Naive thymus-derived CD4-positive, alpha-beta T cell (primary cell): ENCODE measurements at places on chromosomes 2 and 18. TPM values are rescaled to one million over a fixed set of nuclear protein-coding genes. Genes with fewer than 3 reads are reported as not detected.
A peak's percentile ranks its signal among the peaks of the same experiment; 100 is the strongest.

Gene EFEMP1
- total RNA-seq, result not detected

DNA sequence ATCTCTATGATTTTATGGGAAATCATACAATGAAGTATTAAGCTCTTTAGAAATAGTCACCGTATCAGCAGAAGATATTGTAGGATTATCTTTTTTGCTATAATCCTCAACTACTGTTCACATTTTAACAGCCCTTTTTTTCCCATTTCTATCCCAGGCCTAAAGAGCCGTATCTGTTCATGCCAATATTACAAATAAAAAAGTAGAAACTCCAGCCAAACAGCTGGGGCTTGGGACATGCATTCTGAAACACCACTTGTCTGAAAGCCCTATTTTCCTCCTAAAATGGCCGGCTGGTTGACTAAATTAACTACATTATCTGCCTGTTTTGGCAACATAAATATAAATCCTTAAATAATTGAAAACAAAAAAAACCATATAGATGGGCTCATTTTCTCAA, 477.8 kb downstream of the CDH2 start:
- H3K27ac ChIP-seq, result no peak overlapping the region
- H3K4me3 ChIP-seq, result no peak overlapping the region
- no peaks in the 10 kb centered on the region for H3K36me3 ChIP-seq
- DNase-seq, result no peak

GRCh38 chr2:10028988-10029874, 14.1 kb upstream of the KLF11 start:
- H3K27ac ChIP-seq, result peak overlapping the region; percentile 4
- H3K4me1 ChIP-seq, result peaks cover 23% of the 10 kb centered on the region
- no peaks in the 10 kb centered on the region for H3K36me3 ChIP-seq
- no peaks in the 10 kb centered on the region for H3K27me3 ChIP-seq

GRCh38 chr18:69157906-69158305, 242.8 kb upstream of the DOK6 start:
- no peaks in the 10 kb centered on the region for H3K27me3 ChIP-seq
- DNase-seq, result no peak
- H3K4me1 ChIP-seq, result no peaks in the 10 kb centered on the region
- no peaks in the 10 kb centered on the region for H3K36me3 ChIP-seq

Gene CCDC68
- total RNA-seq, result not detected

DNA sequence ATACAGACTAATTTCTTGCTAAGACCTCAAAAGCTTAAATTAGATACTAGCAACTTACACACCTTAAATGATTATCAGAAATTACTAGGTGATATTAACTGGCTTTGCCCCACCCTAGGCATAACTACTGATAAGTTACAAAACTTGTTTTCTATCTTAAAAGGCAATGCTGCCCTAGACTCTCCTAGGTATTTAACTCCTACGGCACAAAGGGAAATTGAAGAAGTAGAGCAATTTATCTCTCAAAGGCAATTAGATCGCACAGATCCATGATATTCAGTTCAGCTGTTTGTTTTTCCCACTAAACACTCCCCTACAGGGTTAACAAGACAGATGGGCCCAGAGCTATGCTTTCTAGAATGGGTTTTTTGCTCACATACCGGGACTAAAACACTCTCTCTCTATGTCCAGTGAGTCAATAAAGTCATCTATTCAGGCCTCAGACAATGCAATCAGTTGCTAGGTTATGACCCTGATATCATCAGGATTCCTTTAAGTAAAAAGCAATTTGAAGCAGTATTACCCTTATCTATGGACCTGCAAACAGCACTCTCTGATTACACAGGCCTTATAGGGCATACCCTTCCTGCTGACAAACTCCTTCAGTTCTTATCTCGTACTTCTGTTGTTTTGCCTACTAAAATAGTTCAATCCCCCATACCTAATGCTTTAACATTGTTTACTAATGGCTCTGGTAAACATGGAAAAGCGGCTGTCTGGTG, 14.3 kb downstream of the MAP3K2 start:
- no peak overlapping the region for H3K27ac ChIP-seq
- H3K27me3 ChIP-seq, result no peaks in the 10 kb centered on the region
- no peaks in the 10 kb centered on the region for H3K36me3 ChIP-seq

- H3K4me1 ChIP-seq, result no peaks in the 10 kb centered on the region
- no peak overlapping the region for H3K4me3 ChIP-seq
- H3K36me3 ChIP-seq, result peaks cover 67% of the 10 kb centered on the region
- peak overlapping the region; percentile 34 for H3K27ac ChIP-seq
- no peaks in the 10 kb centered on the region for H3K27me3 ChIP-seq
- DNase-seq, result no peak
Measured at GRCh38 chr2:24262421-24262970, 87.6 kb downstream of the FAM228A start.

Gene L3MBTL4
- total RNA-seq, result 7.6 TPM

Gene CNGA3
- not detected for total RNA-seq

Gene KLHL14
- not detected for total RNA-seq
